ENCODE measurements at places on chromosomes 4 and X.
A peak's percentile ranks its signal among the peaks of the same experiment; 100 is the strongest.

DNA sequence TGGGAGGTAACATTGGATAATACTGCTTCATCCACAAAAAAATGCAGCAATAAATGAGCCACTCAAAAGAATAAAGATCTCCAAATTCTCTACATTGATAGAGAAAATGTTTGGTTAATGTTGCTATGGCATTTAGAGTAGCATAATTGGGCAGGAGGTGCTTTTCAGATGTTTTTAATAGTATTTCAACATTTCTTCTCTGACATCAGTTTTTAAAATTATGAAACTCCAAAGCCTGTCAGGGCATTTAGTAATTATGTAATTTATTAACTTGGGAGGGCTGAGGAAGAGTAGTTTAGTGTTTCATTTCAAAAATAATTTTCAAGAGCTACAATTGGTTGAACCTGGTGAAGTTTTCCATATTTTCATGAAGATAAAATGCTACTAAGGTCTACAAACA is 211.3 kb upstream of the INTU start:
- no peak for DNase-seq

GRCh38 chr4:187889651-187890050 is 105.9 kb upstream of the ZFP42 start:
- DNase-seq = no peak

DNA sequence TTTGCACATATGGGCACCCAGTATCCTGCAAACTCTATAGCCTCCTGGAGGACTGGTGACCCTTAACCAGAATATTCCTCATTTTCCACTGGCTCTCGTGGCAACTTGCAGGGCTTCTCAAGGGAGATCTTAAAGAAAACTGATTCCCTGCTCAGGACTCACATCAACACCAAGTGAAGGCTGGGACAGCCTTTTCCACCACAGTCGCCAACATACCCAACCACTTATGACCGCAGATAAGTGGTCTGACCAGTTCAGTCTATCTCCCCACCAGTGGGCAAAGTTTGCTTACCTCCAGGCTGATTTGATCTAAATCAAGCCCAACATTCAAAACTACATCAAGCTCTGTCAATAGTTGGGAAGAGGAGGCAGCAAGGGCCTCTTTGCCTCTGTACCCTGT is 289.3 kb upstream of the GATB start:
- DNase-seq = no peak

GRCh38 chr4:169103966-169104412 is 93.9 kb upstream of the CBR4 start:
- DNase-seq = no peak

DNA sequence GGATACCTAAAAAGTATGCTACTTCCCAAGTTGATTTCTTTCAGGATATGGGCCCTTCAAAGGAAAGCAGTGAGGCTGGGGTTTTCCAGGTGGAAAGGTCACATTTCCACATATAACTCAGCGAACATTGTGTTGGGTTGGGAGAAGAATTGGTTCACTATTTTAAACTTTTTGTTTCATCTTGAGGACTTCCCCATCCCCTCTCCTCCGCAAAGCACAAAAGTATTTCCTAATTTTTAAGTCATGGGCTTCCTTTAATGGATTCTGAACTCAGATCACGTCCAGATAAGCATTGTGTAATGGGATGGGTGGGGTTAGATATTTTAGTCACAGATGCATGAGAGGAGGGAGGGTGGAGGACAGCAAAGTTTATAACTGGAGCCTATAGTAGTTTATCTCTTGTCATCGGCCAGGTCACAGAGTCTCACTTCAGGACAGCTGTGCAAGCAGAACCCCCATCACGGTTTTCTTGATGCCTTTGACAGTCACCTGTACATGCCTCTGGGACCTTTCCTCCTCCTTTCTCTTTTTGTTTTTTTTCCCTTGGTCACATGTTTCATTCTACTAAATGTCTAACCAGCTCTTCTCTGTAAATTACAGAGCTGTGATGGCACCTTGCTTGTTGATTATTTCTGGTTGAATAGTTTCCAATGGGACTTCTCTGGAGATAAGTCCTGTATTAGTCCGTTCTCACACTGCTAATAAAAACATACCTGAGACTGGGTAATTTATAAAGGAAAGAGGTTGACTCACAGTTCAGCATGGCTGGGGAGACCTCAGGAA is 115.4 kb downstream of the PTTG2 start:
- DNase-seq = no peak

GRCh38 chr4:2996415-2996814 is 33.0 kb downstream of the GRK4 start:
- DNase-seq = peak; percentile 13

GRCh38 chrX:56318076-56318475 is 85.9 kb downstream of the KLF8 start:
- DNase-seq = no peak

DNA sequence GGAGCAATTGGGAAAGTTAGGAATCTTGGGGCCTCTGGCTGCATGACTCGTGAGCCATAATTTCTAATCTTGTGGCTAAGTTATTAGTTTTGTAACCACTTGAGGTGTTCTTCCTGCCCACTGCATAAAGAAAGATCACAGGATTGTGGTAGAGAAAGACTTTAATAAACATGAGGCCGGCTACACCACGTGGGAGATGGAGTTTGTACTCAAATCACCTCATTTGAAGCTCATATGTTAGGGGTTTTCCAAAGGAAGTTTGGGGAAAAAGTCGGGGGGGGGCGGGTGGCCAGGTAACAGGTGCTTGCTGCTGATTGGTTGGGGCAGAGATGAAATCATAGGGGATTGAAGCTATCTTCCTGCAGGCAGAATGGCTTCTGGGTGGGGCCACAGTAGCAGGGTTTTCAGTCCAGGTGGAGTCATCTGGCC is 287.8 kb downstream of the ZNF674 start:
- DNase-seq = no peak

DNA sequence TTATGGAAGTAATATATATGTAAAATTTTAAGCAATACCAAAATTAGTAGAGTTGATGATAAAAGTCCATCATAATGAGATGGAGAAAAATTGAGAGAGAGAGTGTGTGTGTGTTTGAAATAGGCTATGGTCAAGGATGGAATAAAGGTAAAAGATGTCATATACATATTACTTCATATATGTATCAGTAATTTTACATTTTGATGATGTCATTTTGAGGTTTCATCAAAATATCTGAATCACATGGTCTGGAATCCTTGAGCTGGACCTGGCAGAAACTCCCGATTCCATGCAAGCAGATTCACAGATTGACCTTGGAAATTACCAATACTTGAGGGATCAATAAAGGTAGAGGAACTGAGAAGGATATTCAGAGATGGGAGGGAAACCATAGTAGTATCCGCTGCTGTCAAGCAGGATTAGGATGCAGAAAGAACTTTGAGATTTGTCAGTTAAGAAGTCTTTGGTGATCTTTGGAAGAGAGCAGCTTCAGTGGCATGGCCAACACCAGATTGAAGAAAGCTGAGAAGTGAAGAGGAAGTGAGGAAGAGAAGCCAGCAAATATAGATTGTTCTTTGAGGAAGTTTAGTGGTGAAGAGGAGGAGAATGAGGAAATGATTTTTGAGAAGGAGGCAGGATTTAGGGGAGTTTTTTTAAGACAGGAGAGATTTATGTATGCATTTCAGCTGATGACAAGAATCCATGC is 21.5 kb downstream of the DNAAF6 start:
- no peak for DNase-seq

DNA sequence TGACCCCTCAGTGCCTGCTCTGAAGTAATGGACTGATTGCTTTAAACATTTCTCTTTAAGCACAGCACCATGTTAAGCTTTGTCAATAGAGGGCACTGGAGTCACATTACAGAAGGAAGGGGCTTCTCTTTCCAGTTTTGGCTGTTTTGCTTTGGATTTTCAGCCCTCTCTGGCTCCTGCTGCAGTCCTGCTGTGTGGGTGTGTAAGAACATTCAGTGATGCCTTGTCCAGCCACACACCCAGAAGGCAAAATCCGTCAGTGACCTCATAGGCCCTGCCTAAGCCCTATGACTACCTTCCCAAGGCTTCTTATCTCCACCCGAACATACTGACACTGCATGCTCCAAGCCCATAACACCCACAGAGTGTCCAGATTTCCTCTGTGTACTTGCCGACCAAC is 215.3 kb upstream of the CTSO start:
- peak; percentile 14 for DNase-seq

- no peak for DNase-seq
Measured at GRCh38 chrX:8018934-8019333, 91.7 kb upstream of the PNPLA4 start.

- DNase-seq = no peak
Measured at GRCh38 chr4:123288309-123289025, 108.1 kb upstream of the SPRY1 start.

- no peak for DNase-seq
Measured at GRCh38 chr4:73836373-73837279, at the start of gene CXCL6. Gene CXCL6, plus strand, starts transcription at chr4:73836678. Its CDS starts 73 bp downstream, at chr4:73836751.

DNA sequence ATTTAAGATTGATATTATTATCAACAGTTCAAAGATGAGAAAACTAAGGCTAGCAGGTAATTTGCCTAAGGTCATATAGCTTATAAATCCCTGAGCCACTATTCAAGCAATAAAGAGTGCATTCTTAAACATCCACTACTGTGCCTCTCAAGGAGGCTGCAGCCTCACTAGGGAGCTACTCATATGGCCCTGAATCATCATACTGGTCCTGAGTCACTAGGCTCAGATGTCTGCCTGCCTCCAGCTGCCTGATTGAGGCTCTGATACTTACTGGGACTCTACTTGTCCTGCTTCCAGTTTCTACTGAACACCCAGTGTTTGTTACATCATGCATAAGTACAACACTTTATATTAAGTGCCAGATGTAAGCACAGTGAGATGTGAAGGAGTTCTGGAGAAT is 110.7 kb downstream of the AASDH start:
- DNase-seq = no peak

GRCh38 chr4:73619346-73619745 is 890 bp downstream of the RASSF6 start:
- DNase-seq = no peak

DNA sequence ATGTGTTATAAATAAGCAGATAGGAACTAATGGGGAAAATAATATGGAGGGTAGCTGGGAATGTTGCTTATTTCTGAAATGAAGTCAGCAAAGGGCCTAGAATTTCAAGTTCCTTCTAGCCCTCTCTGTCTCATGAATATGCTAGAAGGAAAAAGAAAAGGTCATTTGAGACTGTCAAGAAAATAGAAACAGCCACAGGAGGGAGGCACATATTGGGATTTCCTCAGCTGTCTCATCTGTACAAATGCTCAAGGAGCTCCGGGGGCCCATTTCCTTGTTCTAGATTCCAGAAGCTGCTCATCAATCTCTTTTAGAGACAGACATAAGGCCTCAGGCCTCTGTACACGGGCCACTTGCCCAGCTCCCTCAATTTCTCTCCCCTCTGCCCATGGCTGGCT is 127.6 kb upstream of the ETNPPL start:
- DNase-seq = no peak

DNA sequence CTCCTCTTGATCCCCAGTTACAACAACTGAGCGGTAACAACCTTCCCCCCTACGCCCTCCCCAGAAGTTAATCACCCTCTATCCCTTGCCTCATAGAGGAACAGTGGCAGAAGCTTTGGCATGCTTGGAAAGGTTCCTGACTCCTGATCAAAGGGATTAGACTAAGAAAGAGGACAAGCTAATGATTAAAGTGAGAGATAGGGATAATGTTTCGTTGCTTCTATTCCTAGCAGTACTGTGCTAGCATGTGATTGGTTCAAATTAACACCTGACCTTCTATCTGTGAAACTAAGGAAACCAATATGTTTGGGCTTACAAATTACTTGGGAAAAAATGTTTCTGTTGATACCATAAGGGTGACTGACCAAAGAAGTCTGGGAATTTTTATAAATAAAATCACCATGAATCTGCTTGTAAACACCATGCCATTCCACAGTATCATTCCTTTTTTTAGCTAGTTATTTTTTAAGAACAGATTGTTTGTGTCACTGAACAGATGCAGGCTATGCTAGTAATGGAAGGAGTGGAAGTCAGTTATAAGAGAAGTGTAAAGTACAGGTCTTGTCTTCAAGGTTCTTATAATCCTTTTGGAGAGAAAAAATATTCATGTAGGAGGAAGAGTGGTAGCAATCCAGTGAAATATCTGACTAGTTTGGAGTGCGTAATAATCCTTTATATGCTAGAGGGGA is 11.3 kb upstream of the ATP1B4 start:
- no peak for DNase-seq

DNA sequence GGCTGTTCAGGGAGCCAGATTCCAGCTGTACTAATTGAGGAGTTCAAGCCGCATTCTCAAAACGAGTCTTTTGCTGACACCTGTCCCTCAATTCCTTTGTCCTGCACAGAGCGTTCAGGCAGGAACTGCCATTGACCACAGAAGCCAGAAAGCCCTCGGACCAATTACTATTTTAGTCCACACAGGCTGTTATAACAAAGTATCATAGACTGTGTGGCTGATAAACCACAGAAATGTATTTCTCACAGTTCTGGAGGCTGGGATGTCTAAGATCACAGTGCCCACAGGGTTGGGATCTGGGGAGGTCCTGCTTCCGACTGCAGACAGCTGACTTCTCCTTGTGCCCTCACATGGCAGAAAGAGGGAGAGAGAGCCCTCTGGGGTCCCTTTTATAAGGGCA is 119.8 kb upstream of the ATP6AP2 start:
- no peak for DNase-seq

DNA sequence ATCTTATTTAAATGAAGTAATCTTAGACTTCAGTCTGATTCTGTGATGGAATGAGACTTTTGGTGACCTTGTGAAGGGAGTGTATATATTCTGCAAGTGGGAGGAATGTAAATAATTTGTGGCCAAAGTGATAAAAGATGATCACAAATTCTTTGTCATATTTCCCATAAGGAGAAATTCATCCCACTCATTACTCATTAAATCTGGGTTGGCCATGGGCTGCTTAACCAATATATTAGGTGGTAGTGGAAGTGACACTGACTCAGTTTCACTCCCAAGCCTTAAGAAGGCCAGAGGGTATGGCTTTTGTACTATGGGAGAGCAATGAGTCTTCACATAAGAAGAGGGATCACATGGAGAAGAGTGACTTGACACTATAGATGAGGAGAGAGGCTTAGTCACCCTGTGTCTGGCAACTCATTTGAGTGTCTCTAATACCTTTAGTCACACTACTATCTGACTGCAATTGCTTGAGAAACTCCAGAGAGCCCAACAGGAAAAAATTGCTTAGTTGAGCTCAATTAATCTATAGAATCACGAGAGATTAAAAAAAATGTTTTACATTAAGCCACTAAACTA is 408.2 kb upstream of the PITX2 start:
- no peak for DNase-seq

DNA sequence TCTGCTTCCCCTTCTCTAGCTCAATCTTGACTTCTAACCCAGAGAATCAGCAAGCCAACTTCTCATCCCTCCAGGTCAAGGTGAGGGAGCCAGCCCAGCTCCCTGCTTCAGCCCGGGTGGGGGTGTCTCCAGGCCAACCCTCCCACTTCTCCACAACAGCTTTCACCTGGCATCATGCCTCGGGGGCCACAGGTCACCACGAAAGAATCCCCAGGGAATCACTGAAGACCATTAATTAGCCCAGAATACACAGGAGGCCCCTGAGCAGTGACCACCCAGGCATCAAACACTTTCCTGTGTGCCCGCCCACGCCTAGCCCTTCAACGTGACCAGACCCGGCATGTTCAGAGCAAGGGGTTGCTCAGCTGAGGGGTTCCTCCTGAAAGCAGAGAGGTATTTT is 646.7 kb downstream of the BCOR start:
- no peak for DNase-seq

DNA sequence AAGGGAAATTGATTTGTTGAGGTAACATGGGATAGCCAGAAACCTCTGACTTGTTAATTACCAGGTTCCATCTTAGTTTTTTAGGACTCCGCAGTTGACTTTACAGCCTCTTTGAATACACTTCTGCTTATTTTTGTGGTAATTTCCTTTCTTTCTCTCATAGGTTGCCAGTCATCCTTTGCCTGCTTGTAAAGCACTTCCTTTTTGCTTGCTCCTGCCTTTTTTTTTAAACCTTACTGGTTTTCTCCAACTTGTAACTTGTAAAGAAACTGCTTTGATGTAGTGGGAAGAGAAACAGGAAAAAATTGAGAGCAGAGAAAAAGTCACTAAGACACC is 2.6 kb downstream of the PGK1 start:
- DNase-seq = no peak
